Fibroblast of skin of right quadriceps (primary cell): ENCODE measurements at places on chromosomes 16 and 17.

- DNase-seq = no peak
Measured at GRCh38 chr16:58047557-58048348, 22.2 kb downstream of the MMP15 start.

DNA sequence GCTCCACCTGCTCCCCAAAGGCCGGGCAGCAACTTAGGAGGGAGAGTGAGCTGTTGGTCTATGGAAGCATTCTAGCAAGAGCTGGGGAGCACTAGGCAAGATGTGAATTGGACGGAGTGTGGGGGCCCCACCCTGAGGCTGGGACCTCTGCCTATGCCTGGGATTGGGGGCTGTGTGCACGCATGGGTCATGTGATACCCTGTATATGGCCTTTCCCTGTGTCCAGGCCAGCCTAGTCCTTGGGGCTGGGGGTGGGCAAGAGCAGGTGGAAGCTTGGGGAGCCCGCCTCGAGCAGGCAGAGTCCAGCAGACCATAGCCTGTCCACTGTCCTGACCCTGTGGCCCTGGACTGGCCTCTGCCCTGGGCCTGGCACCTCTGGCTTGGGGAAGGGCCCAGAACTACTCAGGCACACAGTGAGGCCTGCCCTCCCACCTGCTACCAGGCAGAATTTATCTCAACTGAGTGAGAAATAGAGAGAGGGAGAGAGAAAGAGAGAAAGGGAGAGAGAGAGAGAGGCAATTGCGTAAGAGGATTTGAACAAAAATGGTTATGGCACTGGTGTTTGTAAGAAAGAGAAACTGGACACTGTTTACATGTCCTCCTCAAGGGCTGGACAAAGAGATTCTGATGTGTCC, 19.1 kb downstream of the PDP2 start:
- DNase-seq = no peak

- DNase-seq = no peak
Measured at GRCh38 chr16:66935314-66936011, at the start of gene CES2. CES2 (plus strand) TSS chr16:66935516; CDS start chr16:66935636, 120 bp downstream.

- DNase-seq = no peak
Measured at GRCh38 chr17:41415411-41415810, 9.0 kb downstream of the KRT37 start.

GRCh38 chr16:77220427-77220826, 21.2 kb downstream of the SYCE1L start:
- no peak for DNase-seq

GRCh38 chr17:72123530-72124437, 3.0 kb downstream of the SOX9 start:
- DNase-seq = no peak

DNA sequence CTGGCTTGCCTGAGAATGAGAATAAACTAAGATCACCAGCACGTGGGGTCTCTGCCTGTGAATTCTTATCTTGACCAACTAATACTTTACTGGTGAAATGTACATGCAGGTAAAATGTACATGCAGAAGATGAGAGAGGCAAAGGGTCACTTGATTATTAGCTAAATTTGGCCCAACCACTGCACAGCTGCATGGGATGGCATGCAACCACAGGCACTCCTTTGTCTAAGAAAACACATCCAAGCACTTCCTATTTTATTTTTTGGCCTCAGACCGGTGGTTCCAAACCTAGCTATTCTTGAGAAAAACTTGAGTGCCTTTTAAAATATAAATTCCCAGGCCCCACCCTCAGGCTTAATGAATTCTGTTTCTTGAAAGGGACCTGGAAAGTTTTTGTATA, 77.9 kb downstream of the SYCE1L start:
- no peak for DNase-seq

- no peak for DNase-seq
Measured at GRCh38 chr17:69712801-69713311, 298.4 kb downstream of the MAP2K6 start.

DNA sequence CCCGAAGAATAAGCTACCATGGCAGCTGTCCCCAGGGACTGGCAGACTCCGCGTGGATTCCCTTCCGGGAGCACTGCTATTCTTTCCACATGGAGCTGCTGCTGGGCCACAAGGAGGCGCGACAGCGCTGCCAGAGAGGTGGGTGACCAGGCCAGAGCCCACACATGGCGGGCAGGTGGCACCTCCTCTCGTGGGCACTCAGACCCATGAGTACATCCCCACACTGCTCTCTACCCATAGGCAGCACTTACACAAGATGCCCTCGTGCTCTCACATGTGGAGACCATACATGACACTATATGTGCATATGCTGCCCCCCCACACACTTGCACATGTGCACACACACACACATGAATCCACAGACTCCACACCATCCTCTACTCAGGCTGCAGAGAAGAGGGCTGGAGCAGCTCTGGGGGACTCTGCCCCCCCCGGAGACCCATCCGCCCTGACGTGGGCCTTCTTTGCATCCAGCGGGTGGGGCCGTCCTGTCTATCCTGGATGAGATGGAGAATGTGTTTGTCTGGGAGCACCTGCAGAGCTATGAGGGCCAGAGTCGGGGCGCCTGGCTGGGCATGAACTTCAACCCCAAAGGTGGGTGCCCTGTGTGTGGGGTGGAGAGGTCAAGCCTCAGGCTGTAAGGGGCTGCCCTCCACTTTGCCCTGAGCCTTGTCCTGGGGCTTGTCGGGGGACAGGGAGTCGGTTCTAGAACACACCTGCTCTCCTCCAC, 62.9 kb downstream of the MRC2 start:
- DNase-seq = no peak

- DNase-seq = no peak
Measured at GRCh38 chr17:7437950-7438614, 1.2 kb upstream of the FGF11 start.

- DNase-seq = no peak
Measured at GRCh38 chr17:76848670-76849069, 19.5 kb upstream of the MGAT5B start.

DNA sequence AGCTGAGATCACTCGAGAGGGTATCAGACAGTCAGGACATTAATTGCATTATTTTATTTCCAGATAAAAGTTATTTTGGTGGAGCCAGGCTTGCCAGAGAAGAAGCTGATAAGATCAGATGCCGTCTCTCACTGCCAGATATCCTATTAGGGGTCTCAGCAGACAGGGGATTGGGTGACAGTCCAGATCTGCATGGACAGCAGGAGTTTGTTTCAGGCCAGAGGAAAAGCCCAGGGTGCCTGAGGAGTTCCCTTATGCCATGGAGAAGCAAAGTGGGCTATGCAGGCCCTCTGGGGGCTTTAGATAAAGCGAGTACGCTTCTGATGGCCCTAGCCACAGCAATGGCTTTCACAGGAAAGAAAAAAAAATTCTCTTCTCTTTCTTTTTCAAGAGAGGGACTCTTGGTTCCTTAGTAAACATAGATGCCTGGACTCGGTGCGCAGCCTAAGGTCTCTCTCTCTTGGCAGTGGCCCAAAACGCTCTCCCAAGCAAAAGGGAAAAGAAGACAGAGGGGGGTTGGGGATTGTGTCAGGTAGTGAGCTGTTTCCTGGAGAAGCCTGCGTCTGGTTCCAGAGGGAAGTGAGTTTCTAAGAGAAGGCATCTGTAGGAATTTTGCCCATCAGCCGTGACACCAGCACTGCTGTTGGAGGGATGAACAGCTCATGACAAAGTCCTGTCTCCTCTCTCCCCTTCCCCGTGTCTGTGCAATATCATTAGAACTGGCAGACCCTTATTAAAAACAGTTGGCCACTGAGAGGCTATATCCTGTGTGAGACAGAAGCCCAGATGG, 166.3 kb upstream of the FOXF1 start:
- peak; percentile 53 for DNase-seq

GRCh38 chr17:77115510-77115909, 25.3 kb upstream of the SEC14L1 start:
- no peak for DNase-seq

DNA sequence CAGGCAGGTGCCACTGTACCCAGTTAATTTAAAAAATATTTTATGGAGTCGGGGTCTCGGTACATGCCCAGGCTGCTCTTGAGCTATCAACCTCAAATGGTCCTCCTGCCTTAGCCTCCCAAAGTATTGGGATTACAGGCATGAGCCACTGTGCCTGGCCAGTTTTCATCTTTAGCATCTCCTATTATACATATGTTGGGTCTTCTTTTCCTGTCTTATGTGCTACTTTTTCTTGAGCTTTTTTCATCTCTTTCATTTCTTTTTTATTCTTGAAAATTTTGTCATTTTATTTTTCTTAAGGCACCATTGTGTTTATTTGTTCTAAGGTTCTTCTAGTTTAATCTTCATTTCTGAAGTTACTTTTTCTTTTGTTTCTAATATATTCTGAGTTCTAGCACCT, 20.7 kb downstream of the BANP start:
- DNase-seq = no peak

DNA sequence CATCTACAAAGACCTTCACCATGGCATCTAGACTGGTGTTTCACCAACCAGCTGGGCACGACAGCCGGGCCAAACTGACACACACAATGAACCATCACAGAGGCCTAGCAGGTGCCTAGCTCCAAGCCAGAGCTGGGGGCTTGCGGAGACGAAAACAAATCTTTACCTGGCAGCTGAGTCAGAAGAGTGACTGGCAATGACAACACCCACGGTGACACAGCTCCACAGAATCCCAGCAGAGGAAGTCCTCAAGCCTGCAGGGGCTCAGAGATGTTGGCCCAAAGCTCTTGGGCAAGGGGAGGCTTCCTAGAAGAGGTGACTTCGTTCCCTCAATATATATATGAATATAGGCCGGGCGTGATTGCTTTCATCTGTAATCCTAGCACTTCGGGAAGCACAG, 5.1 kb downstream of the MMP25 start:
- DNase-seq = no peak
